ENCODE measurements at places on chromosomes 2 and 18. TPM values are rescaled to one million over a fixed set of nuclear protein-coding genes. Genes with fewer than 3 reads are reported as not detected.

DNA sequence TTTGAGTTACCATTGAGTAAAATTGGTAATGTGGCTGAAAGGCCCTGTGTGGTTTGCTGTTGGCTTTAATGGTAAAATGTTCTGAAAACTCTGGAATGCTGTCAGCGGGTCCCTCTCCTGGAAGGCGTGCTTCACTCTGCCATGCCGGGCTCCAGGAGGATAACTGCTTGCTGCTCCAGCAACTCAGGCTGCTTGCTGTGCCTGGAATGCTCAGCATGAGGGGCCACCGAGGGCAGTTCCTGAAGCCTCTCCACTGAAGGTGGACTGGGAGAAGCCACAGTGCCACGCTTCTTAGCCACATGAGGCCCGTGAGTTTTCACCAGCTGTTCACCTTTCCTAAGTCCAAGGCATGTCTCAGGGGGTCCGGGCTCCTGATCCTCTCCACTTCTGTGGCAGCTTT is 90.4 kb upstream of the FAM110C start:
- DNase-seq = no peak

DNA sequence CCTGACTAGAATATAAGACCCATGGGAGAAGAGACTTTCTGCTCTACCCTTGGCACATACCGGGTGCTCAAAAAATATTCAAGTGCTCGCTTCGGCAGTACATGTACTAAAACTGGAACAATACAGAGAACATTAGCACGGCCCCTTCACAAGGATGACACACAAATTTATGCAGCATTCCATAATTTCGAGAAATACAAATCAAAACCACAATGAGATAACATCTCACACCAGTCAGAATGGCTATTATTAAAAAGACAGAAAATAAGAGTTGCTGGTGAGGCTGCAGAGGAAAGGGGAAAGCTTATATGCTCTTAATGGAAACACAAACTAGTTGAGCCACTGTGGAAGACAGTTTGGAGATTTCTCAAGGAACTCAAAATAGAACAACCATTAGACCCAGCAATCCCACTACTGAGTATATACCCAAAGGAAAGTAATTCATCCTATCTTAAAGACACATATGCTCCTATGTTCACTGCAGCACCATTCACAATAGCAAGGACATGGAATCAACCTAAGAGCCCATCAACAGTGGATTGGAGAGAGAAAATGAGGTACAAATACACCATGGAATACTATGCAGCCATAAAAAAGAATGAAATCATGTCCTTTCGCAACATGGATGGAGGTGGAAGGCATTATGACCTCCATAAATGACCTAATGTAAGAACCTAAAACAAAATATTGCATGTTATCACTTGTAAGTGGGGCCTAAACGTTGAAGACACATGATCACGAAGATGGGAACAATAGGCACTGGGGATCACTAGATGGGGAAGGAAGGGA is 71.6 kb upstream of the CYP1B1 start:
- no peak for DNase-seq

- DNase-seq = no peak
Measured at GRCh38 chr2:226427538-226428307, 371.9 kb downstream of the IRS1 start.

GRCh38 chr2:16744521-16744920 is 78.9 kb upstream of the CYRIA start:
- DNase-seq = no peak

GRCh38 chr2:27118525-27119329 is at the start of gene CGREF1:
Gene CGREF1 (minus strand): TSS chr2:27119128. CDS start chr2:27104366, 14,762 bp downstream.
- DNase-seq = no peak

DNA sequence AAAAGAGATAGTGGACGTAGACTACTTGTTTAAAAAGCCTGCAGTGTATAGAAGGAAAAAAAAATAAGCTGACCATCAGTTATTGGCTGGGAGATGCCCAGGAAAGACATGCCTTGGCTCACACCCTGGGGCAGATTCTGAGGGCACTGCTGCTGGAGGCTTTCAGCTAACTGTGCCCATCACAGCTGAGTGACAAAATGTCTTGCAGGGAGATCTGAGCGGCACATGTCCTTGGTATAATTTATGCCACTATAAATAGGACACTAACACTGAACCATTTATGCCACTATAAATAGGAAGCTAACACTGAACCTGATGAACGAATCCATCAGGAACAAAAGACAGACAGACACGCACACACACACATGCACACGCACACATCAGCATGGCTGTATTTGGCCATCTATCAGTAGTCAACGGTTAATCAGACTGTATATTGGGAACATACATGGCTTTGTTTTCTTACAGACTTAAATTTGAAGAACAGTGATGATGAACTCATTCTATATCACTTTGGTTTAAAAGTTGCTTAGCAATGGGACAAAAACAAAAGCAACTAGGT is 68.2 kb upstream of the NOSTRIN start:
- no peak for DNase-seq

DNA sequence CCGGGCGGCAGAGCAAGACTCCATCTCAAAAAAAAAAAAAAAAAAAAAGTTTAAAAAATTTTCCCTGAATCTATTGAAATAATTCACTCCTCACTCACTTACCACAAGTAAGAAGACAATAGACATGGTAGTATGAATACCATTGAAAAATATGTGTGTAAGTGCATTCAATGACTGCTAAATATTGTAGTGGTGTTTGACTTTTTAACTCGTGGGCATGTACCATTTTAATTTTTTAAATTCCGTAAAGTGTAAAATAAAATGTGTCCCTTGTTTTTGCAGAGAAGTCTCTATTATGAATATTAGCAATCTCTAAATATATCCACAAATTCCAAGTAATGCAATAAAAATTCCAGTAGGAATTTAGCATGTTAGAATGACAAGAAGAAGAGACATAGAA is 134.1 kb downstream of the COPS8 start:
- DNase-seq = no peak

DNA sequence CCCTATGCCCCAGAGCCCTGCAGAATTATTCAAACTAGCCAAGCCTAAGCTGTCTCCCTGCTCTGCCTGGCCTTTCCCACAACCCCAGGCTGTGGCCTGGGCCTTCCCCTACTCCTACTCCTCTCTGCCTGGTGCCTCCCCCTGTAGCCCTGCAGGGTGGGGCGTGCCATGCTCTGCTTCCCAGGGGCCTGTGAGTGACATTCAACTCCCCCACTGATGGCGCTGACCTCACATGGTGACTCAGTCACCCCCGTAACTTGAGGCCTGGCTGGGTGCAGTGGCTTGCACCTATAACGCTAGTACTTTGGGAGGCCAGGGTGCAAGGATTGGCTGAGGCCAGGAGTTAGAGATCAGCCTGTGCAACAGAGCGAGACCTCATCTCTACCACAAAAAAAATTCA is 60.6 kb downstream of the KIF1A start:
- DNase-seq = no peak

GRCh38 chr18:41486575-41486974 is 468.5 kb upstream of the PIK3C3 start:
- DNase-seq = no peak

DNA sequence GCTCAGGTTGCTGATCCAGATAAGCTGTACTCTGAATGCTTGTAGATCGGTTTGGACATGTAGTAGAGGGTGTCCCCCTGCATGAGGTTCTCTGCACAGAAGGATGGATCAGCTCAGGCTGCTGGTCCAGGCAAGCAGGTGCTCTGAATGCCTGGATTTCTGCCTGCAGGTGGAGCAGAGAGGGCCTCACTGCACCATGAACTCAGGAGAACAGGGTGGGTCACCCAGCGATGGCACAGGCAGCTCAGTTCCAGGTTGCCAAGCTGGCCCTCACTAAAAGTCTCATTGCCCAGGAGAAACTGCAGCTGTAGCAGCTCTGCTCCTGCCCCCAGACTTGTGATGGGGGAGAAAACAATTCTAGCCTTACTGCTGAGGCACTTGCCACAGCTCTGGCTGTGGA is 491.8 kb downstream of the XIRP2 start:
- DNase-seq = no peak

DNA sequence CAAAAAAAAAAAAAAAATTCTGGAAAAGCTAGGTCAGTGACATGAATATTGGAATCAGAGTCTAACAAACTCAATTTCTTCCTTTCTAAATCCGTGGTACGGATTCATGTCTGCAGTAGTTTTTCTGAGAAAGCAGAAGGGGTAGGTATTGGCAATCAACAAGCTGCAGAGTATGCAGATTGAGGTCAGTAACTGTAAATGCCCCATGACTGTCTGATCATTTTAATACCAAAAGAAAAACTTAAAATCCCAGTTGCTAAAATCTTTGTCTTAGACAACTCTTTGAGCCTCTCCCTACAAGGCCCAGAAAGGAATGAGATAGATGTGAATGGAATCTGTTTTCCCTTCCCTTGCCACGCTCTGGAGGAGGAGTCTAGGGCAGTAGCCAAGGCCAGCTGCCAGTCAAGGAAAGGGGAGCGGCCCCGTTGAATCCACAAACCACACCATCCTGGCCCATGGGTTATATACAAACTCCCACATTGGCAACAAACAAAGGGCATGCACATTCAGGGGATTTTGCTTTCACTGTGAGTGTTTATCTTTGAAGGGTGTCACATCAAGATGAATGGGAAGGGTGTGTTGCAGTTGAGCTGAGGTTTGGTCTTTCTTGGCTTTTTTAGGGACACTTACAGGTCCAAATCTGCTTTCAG is 6.1 kb upstream of the CASP8 start:
- DNase-seq = no peak

DNA sequence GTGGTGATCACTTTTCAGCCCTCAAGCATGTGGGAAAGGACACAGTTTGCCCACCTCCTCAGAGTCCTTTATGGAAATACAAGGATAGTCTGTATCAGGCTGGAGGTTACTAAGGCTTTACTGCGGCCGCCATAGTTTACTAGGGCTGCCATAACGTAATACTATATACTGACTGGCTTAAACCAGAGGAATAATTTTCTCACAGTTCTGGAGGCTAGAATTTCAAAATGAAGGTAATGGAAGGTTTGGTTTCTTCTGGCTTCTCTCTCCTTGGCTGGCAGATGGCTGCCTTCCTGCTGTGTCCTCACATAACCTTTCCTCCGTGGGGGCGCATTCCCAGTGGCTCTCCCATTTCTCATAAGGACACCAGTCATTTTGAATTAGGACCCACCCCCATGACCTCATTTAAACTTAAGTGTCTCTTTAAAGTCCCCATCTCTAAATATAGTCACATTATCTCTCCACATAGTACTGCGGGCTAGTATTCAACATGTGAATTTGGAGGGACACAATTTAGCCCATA is 12.5 kb upstream of the ATIC start:
- no peak for DNase-seq

DNA sequence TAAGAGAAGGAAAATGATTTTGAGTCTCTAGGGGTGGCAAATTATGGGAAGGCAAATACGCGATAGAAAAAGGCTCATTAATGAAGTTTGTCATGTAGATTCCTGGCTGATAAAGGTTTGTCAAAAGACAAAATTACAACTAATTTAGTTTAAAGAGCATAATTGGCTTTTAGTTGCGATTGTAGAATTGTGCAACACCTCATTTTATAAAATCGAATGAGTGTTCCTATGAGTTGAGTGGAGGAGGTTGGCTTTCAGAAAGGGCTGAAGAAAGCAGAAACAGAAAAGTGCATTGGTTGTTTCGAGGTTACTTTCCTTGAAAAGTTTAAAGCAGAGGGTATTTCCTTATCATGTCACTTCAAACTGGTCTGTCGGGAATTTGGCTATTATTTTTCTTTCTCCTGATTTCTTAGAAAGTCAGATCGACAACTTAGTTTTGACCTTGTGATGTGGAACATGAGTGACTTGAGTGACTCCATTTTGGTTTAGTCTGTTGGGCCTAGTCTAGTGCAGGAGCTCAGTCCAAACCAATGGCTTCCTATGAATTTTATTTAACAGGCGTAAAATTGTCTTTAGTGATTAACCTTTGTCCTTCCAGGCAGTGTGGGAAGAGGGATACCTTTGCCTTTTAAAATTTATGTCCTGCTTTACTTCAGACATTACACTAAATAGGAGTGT is 2.2 kb upstream of the PCYOX1 start:
- DNase-seq = no peak

DNA sequence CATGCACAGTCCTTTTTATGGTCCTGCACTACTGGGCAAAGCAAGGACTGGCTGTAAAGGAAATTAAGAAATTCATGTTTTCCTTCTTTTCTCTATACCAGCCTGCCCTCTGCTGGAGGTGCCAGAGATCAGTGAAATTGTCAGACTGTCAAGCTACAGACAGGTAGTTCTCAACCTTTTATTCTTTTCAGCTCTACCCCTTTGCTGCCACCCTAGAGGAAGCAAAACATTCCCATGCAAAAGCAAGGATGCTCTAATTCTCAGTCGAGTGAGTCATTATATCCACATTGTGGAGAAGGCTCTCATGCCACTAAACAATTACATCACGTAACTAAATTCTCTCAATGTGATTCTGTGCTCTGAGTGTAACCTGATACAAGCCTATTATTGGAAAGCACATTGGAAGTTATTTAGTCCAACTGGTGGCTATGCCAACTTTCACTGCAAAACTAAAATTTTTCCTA is 25.0 kb upstream of the RAPGEF4 start:
- no peak for DNase-seq

DNA sequence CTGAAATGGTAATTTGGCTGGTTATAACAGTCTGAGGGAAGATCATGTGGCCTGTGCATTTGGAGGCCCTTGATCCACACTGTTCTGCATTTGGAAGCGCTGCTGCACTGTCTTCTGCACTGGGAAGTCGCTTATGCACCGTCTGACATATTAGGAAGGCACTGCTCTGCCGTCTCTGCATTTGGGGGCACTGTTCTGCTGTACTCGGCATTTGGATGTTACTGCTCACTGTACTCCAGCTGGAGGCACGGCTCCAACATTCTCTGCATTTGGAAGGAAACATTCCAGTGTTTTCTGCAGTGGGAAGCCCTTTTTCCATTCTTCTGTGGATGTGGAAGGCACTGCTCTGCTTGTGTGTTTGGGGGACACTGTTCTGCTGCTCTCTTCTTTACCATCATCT is 9.6 kb upstream of the PROM2 start:
- no peak for DNase-seq

DNA sequence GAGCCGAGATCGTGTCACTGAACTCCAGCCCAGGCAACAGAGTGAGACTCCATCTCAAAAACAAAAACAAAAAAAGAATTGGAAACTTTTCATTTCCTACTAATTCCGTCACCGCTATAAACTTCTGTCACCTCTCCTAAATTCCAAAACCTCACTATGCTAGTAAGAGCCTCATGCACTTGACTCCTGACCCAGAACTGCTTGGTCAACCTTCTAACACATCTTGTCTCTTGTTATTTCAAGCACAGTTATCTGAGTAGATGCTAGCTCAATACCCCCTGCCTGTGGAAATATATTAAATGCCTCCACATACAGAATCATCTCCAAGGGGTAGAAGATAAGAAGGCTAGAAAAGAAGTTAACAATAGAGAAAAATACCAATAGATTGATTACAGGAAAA is 703.3 kb downstream of the NRXN1 start:
- no peak for DNase-seq

IL36B gene
- total RNA-seq = not detected

CAPG gene
- total RNA-seq = 63.1 TPM

IL36RN gene
- not detected for total RNA-seq

WDR43 gene
- 57.3 TPM for total RNA-seq

TRIM54 gene
- total RNA-seq = not detected

DOK6 gene
- 1.2 TPM for total RNA-seq

G6PC2 gene
- not detected for total RNA-seq

CEP192 gene
- total RNA-seq = 16.0 TPM

ABCA12 gene
- total RNA-seq = 0.12 TPM

GREB1 gene
- 0.64 TPM for total RNA-seq

DHRS9 gene
- total RNA-seq = not detected

All from glomerular endothelial cell (primary cell).